ENCODE measurements at places on chromosomes 4 and X.

GRCh38 chrX:129013574-129013973 lies 509.7 kb downstream of the SMARCA1 start:
- no peak for DNase-seq

DNA sequence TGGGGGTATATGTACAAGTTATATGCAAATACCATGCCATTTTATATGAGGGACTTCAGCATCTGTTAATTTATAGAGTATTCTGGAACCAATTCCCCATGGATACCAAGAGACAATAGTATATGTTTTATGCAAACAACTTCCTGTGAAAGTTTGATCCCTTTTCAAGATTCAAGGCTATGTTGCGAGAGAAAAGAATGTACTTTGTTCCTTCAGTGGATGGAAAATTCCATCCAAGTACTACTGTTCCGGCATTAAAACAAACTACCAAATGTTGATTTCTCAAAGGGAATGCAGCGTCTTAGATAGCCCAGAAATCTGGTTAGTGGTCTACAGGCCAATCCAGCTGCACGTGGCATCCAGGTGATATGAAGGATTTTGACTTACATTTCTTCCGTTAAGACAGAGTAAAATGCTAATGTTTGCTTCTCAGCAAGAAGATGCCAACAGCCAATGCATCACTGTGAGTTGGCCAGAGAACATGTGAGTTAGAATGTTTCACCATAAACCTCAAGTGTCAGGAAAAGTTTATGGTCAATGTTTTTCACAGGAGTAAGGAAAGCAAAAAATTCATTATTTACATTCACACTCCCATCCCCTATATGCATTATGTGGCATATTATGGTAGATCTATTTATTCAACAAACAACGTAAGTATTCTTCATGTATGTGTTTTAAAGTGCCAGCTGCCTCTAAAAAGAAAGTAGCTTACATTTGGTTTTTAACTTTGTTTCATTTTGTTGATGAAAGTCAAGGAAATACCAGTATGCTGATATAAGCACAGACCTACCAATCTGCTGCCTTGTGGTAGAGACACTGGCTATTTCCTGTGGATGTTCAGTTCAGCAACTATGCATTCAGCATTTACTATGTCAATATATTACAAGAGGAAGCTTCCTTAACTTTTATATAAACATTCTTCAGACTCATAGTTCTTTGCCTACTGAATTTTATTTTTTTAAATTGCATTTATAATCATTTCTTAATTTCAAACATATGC lies 44.4 kb downstream of the METTL14 start:
- no peak for DNase-seq

- no peak for DNase-seq
These were observed 7.3 kb downstream of the CDKL2 start for GRCh38 chr4:75623026-75623425.

DNA sequence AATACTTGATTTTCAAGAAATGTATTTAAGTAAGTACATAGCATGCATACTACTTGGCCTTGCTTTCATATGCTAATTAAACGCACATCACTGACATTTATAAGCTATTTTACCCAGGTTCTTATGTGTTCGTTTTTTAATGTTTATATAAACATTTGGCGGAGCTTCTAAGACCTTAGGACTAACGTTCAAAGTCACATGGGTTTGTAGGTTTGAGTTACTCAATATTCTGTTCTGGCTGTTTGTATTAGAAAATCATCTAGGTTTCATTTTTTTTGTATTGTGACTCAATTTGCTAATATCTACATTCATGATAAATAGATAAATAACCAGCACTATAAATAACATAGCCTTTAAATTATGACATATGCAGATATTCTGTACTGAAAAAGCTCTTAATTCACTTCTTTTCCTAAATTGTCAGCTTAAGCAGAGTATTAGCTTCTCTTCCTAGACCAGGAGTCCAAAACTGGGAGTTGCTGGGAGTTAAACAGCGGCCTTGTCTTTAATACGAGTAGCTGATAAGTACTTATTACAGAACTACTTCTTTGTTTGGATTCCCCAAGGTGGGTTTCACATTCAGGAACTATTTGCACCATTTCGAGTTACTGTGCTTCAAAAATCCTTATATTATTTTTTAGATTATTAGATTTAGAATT lies 42.0 kb downstream of the GUCY1B1 start:
- DNase-seq: no peak

DNA sequence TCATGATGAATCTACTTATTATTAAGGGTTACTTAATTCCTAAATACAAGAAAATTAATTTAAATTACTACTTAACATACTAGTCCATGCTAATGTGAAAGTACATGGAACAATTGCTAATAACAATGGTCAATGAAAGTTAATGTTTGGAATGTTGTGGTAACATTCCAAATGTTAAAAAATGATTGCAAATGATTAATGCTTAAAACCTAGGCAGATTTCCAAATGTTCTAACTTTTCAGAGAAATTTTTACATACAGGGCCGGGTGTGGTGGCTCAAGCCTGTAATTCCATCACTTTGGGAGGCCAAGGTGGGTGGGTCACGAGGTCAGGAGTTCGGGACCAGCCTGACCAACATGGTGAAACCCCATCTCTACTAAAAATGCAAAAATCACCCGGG lies 1851.3 kb upstream of the PCDH7 start:
- no peak for DNase-seq

DNA sequence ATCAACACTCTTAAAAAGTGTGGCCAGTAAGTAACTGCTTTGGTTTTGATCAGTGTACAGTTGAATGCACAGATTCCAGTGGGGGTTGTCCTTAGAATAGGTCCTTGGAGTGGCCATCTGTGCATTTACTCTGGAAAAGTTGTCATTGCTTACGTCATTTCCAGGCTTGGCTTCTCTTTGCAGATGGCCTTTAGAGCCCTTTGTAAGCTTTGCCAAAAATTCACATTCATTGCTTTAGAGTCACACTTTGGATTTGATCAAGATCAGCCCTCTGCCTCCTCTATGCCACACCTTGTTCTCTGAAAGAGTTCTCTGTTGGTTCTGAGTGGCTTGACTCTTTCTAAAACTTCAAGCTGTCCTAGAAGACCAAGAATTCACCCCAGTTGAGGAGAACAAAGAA lies 83.9 kb downstream of the MAMLD1 start:
- DNase-seq: no peak

GRCh38 chr4:124941267-124941666 lies 228.7 kb upstream of the ANKRD50 start:
- DNase-seq: no peak

GRCh38 chr4:181166742-181167399 lies 1076.3 kb upstream of the TENM3 start:
- no peak for DNase-seq

DNA sequence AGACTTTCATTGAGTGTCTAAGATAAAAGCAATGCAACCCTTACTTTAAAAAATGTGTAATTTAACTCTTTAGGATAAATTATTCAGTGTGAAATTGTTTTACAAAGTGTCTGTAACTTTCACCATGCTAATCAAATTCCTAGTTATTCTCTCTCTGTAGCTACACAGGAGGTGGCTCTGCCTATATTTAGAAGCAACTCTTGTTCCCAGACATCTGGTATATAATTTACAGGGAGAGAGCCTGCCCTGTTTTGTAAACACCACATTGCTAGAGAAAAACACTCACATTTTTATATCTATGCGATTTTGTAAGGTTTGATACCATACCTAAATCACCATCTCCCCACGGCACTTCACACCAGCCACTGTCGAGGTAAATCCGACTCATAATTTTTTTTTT lies 35.5 kb upstream of the SPATA4 start:
- DNase-seq: no peak

DNA sequence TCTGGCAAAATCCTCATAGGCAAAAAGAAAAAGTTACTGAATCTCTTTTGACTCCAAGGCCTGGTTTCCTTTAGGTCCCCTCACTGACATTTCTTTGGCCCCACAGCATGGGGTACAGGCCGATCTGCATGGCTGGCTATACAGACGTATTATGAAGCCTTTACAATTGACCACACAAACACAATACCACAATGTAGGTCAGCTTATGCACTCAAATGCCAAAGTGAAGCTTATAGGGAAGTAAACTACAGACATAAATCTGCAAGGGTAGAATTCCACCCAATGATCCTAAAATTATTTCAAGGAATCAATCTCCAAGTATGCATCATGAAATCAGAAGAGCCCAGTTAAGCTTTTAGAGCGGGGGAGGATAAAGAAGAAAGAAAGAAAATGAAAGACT lies 20.7 kb downstream of the STX18 start:
- DNase-seq: no peak

DNA sequence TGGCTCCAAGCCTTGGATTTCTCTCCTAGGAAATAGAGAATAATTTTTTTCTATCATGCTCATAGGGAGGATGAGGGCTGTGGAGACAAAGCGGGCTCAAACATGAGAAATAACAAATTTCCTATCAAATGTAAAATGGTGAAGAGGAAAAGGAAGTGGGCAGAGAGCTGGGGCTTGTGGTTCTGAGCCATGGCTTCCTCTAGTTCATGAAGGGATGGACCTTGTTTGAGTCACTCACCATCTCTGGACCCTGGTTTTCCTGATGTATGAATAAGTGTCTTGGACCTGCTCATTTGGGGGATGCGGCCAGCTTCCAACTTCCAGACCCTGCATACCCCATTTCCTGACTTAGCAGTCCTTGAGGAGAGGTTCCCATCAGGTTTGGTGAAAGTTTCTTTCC lies 63.0 kb downstream of the MSX1 start:
- DNase-seq: no peak

- no peak for DNase-seq
These were observed 107.4 kb downstream of the HMX1 start for GRCh38 chr4:8763966-8764901.

GRCh38 chr4:138455097-138455496 lies 212.9 kb upstream of the SLC7A11 start:
- no peak for DNase-seq

DNA sequence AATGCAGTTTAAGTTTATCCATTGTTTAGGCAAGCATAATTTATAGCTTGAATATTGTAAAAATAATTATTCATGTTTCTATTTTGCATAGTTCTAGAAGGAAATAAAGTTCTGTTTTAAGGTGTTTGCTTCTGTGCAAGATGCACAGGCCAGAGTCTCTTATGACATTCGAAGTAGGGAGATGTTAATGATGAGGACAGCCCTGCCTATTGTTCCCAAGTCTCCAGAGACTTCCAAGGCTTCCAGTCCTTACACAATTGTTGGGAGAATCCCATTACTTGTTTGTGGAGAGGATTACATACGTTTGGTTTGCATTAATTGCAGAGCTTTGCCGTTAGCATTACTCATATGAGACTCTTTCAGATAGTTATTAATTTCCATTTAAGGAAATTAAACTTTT lies 96.2 kb upstream of the ANK2 start:
- DNase-seq: no peak

- DNase-seq: no peak
These were observed 76.3 kb downstream of the C4orf51 start for GRCh38 chr4:145756244-145756643.

GRCh38 chr4:156971165-156971675 lies 379 bp downstream of the PDGFC start:
- DNase-seq: no peak

DNA sequence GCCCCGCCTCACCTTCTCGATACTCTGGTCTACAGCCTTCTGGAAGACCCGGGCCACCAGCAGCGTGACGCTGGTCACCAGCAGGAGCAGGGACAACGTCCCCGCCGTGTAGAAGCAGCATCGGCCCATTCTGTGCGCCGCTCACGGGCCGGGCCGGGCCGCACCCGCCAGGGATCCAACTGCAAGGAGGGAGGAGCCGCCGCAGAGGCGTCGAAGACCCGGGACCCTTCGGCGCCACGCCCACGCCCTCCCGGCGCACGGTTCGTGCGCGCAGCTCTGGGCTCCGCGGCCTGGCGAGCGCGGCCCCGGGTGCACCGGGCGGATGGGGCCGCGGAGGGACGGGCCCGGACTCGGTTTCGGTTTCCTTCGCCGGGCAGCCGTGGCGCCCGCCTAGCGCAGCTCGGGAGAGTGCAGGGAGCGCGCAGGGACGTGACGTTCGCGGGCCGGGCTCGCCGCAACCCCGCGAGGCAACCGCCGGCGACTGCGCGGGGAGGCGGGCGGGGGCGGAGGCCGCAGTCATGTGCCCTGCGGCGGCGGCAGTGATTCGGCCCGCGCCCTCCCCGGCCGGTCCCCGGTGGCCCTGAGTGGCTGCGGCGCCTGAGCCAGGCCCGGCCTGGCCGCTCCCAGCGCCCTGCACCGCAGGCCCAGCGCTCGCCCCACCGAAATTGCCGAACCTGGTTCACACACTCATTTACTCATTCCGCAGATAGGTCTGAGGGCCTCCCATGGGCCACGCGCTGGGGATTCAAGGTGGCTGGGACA lies at the start of gene SCARB2:
SCARB2 (minus strand) TSS at position 410 of the 762 bp plus-strand sequence; CDS start at position 129, 281 bp downstream.
- peak; percentile 64 for DNase-seq

DNA sequence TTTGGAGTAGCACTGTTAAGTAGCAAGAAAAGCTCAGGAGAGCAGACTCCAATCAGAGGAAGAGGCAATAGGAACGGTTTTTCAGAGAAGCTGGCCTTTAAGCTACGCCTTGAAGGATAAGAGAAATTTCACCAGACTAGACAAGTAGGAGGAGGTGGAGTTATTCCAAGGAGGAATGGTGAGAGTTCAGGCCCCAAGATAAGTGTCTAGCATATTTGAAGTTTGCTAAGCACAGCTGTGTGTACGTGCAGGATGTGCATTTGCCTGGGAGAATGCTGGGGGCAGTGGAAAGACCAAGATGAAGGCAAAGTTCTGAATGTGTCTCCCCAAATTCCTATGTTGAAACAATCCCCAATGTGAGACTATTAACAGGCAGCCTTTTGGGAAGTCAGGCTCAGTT lies 91.6 kb downstream of the SOWAHB start:
- no peak for DNase-seq

GRCh38 chr4:14452764-14453163 lies 549.5 kb upstream of the CPEB2 start:
- DNase-seq: no peak

GRCh38 chr4:5452156-5452555 lies 256.2 kb downstream of the EVC2 start:
- no peak for DNase-seq

- DNase-seq: peak; percentile 11
These were observed at the start of gene SULT1B1 for GRCh38 chr4:69760455-69760854. SULT1B1 (minus strand) TSS chr4:69760620; CDS start chr4:69755217, 5,403 bp downstream.

DNA sequence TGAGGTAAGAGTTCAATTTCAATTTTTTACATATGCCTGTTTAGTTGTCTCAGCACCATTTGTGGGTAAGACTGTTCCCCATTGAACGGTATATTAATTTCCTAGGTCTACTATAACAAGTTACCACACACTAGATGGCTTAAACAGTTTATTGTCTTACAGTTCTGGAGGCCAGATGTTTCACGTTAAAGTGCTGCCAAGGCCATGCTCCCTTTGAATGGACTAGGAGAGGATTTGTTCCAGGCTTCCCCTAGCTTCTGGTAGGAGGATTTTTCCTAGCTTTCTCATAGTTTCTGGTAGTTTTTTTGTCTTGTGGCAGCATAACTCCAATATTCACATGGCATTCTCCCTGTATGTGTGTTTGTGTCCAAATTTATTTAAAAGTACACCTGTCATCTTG lies 149.3 kb upstream of the CYSLTR1 start:
- no peak for DNase-seq

GRCh38 chrX:150119323-150119722 lies 181.0 kb upstream of the EOLA2 start:
- DNase-seq: no peak

DNA sequence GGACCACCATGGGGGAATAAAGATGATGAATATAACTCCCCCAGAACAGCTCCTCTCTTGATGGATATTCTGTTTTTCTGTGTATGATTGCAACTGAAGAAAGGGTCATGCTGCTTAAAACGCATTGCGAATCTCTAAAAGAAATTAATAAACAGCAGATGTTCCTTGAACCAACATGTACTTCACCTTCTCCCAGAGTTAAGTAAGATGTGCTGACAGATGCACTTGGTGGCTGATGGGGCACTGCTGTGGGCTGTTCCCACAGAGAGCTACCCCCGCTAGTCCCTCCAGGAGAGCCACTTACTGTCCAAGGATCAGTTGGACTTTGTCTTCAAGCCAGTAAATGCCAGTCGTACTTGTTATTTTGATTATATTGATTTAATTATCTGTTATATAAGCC lies 26.3 kb upstream of the C4orf54 start:
- no peak for DNase-seq
